IPS-NIHi11 (cell line): ENCODE measurements at places on chromosomes 12 and 14.
A peak's percentile ranks its signal among the peaks of the same experiment; 100 is the strongest.

DNA sequence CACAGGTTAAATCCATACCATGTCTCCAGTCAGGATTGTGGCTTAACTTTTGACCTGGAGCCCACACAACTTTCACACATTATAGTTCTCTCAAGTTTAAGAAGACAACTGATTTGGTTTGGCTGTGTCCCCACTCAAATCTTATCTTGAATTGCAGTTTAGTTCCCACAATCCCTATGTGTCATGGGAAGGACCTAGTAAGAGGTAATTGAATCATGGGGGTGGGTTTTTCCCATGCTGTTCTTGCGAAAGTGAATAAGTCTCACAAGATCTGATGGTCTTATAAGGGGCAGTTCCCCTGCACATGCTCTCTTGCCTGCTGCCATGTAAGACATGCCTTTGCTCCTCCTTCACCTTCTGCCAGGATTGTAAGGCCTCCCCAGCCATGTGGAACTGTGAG is 38.2 kb upstream of the PARP11 start:
- no peak for DNase-seq

DNA sequence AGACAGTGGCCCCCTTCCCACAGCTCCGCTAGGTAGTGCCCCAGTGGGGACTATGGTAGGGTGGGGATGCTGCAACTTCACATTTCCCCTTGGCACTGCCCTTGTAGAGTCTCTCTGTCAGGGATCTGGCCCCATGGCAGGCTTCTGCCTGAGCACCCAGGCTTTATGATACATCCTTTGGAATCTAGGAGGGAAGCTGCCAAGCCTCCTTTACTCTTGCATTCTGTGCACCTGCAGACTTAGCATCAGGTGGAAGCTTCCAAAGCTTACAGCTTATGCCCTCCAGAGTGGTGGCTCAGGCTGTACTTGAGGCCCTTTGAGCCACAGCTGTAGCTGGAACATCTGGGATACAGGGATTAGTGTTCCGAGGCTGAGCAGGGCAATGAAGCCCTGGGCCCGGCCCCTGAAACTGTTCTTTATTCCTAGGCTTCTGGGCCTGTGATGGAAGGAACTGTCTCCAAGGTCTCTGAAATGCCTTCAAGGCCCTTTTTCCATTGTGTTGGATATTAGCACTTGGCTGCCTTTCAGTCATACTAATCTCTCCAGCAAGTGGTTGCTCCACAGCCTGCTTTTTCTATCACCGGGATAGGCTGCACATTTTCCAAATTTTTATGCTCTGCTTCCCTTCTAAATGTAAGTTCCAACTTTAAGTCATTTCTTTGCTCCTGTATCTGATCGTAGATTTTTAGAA is 22.2 kb upstream of the OR6J1 start:
- no peak for DNase-seq

DNA sequence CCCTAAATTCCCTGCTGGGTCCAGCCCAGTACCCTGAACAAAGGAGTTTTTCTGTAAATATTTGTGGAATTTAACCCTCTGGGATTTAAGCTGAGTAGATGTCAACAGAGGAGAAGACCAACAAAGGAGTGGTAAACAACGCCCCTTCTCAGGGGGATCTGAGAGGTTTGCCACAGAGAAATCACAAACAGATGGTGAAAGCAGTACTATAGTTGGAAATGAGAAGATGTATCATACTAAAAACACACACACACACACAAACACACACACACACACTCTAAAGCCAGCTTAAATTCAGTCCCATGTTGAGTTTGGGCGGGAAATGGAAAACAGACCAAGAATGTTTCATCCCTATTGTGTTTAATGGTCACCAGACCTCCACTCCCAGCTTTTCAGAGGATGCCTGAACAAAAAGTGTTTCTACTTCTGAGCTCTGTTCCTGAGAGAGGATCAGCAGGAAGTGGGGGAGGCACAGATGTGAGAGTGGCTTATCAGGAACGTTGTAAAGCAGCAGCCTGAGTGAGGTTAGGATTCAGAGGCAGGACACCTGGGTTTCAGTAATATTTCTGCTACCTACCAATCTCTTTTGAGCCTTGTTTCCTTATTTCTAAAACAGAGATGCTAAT is 3.2 kb downstream of the BIN2 start:
- DNase-seq, result peak; percentile 71

- no peak for DNase-seq
These were observed 13.0 kb downstream of the ATG14 start for GRCh38 chr14:55398679-55399078.

DNA sequence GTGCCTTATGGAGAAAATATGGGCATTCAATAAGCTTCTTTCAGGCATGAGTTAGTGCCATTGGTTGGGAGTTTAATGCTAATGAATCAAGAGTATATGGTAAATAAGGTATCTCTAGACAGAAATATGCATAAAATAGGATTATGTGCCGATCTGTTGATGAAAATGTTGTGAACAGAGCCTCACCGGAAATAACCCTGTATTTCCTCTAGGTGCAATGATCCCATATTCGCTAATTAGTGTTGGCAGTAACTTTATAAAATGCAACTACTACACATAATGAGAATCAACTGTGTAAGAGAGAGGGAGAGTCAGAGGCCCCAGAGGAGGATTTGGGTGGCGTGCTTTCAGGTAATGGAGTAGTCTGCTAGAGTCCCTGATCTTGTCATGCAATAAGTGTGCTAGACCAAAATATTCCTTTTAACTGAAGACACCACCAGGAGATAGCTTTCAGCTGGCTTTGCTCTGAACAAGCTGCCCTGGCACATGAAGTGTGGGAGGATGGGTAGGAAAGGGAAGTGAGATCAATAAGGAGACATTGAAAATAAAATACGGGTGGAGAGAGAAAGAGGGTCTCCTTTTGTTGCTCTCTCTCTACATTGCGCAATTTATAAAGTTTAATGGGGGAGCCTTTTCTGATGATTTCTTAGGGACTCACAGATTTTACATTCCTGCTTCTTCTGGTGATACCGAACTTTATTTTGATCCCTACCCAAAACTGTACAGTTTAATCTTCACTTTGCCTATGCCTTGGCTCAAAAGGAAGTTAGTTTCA is 68.6 kb upstream of the PLXNC1 start:
- DNase-seq, result no peak

DNA sequence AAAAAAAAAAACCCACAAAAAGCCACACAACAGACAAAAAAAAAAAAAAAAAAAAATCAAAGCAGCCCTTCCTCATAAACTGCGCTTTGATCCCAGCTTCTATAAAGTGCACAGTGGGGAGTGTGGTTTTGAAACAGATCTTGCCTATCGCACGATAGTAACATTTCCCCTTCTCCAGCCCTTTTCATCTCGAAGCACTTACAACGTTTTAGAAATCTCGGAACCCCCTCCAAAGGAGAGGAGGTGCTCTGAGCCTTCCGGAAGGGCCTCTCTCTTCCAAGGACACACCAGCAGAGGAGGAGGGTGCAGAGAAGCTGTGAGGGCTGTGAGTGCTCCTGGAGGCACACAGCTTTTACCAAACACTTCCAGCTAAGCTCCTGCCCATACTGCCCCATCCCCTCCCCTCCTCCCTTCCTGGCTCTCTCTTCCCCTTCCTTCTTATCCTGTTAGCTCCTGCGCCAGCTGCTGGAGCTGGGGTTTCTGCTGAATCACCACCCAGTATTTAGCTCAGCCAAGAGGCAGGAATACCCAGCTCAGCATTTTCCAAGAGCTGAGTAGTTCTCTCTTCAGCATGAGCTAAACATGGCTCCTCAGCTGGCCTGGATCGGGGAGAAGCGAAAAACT is 28.4 kb downstream of the SLC7A8 start:
- DNase-seq, result peak; percentile 47

- DNase-seq, result peak; percentile 46
These were observed 21.3 kb upstream of the TSPAN9 start for GRCh38 chr12:3055704-3056467.

DNA sequence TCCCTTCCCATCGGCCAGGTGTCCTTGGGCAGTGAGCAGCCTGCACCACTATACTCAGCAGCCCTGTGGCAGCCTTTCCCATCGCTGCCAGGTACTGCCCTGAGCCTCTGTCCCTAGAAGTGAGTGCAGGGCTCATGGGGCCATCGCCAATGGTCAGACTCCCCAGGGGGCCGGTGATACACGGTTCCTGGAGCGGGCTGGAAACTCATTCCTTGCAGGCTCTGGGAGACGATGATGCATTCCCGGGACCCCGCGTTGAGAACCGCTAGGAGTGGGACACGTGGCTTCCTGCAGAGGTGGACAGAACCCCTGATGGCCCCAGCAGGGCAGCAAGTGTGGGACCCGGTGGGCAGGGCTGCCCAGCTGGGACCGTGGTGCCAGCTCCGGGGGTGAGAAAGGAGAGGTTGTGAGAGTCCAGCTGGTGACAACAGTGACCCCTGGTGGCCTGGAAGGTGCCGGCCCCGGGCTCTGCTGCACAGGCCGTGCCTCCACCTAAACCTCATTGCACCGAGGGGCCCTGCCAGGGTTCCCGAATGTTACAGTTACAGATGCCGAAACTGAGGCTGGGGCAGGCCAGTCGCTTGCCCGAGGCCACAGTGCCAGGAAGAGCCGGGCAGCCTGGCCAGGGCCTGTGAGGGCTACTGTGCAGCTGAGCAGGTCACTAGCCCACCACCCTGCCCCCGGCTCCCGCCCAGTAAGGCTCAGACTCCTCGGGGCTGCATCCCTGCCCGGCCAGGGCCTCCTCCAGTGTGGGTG is 33.8 kb downstream of the FBRSL1 start:
- DNase-seq, result peak; percentile 96

GRCh38 chr12:94255006-94255405 is 106.6 kb downstream of the PLXNC1 start:
- no peak for DNase-seq

DNA sequence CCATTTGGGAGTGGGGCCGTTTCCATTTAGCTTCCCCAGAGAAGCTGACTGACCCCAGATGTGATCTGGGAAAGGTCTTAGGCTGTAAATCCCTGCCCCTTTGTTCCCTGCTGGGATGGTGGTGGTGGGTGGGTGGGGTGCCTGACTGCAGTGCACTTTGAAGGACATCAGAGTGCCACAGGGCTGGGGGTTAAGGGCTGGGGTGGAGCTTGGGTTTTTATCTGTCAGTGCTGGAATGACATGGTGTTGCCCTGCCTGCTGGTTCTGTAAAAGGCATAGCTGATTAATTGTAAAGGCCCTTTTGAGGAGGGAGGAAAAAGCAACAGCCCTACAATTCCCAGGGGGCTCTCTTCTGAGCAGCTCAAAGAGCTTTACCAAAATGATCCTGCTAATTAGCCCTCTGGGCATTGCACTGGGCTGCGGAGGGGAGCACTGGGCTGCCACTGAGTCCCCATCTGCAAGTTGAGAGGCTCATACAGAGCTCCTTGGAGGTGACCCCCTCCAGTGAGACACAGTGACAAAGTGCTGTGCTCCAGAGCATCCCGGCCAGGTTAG is 21.1 kb downstream of the PLEKHG3 start:
- DNase-seq, result no peak

DNA sequence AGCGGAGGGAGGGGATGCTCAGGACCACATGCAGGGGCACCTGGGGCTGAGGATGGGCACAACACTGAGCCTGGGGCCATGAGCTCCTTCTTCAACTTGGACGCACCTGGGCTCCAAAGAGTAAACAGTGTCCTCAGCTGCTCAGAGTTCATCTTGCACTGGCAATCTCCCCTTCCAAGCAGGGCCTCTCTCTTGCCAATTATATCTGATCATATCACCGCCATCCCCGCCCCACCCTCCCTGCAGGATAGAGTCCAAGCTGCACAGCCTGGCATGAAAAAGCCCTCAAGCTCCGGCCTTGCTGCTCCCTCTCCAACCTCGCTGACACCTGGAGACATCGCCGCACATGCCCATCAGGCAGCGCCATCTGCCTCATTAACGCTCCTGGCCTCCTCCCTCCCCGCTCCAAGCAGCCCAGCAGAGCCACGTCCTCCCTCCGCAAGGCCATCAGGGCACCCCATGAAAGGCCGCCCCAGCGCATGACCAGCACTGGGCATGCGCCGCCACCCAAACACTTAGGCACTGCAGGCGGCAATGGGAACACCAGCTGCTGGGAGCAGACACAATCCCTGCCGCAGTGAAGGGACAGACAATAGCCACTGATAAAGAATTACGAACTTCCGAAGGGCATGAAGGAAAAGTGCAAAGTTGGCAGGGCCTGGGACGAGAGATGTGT is 88.8 kb downstream of the CHGA start:
- DNase-seq, result no peak

- no peak for DNase-seq
These were observed 38.6 kb downstream of the NOC4L start for GRCh38 chr12:132182711-132183365.

- DNase-seq, result no peak
These were observed 49.5 kb upstream of the ATXN7L3B start for GRCh38 chr12:74488134-74488533.

GRCh38 chr12:7374423-7375144 is 69.4 kb downstream of the CD163L1 start:
- DNase-seq, result peak; percentile 78

GRCh38 chr12:48592591-48593086 is 22.8 kb upstream of the LALBA start:
- no peak for DNase-seq

- no peak for DNase-seq
These were observed 1.4 kb downstream of the APAF1 start for GRCh38 chr12:98646294-98647090.

DNA sequence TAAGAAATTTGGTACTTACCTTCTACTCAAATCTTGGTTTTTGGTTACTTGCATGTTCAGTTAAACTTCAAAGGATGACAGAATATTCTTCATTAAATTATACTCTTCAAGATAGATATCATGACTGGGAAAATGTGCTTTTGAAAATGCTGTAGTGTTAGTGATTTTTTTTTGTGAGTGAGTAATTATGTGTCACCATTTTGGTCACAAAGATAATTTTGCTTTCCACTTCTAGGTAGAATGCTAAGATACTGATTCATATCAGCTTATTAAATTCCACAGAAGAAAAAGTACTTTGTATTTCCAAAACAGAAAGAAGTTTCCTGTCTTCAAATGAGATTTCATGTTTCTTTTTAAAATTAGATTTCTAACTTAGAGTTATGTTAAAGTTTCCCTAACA is 61.2 kb downstream of the ATXN7L3B start:
- no peak for DNase-seq

- no peak for DNase-seq
These were observed 24.9 kb downstream of the PPM1A start for GRCh38 chr14:60273956-60274355.

GRCh38 chr14:33899723-33900341 is 51.0 kb downstream of the EGLN3 start:
- DNase-seq, result no peak

GRCh38 chr12:132511516-132512196 is 21.7 kb downstream of the FBRSL1 start:
- no peak for DNase-seq

GRCh38 chr12:89427508-89428156 is 75.3 kb upstream of the DUSP6 start:
- DNase-seq, result no peak

DNA sequence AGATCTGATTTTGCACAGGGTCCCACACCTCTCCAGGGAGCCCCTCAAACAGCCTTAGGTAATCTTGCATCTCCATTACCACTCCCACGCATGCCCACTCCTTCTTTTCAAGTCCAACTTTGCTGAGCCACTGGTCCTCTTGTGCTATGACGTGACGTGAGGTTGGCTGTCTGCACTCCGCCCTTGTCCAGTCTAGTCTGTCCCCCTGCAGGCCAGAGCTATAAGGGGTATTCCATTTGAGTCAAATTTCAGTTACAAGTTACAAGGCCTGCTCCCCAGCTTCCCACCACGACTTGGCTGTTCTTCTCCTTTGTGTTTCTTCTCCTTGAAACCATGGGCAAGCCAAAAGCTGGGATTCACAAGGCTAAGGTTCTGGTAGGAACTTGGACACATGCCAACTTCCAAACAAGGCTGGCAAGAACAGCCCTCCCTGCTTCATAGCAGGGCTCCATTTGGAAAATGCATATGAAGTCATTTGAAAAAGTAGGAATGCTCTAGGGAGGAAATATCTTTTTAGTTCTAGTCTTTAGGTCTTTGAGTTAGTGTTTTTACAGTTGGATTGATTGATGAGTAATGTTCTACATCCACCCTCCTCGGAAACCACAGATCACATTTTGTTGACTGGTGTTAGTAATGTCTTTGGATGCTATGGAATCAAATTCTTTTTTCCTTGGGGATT is 49.1 kb downstream of the KCNA1 start:
- DNase-seq, result no peak
